HCT116 (cell line): ENCODE measurements at places on chromosomes 5 and 9. TPM values are rescaled to one million over a fixed set of nuclear protein-coding genes. Genes with fewer than 3 reads are reported as not detected.
A peak's percentile ranks its signal among the peaks of the same experiment; 100 is the strongest.

- H3K27me3 ChIP-seq, result peaks cover 11% of the 10 kb centered on the region; the same call in 1 of the 2 replicates
- H3K27ac ChIP-seq, result no peak overlapping the region
- no peak overlapping the region for H3K4me3 ChIP-seq
- H3K36me3 ChIP-seq, result no peaks in the 10 kb centered on the region
- no peak for DNase-seq
Measured at GRCh38 chr5:6480133-6481051, 31.7 kb downstream of the UBE2QL1 start.

DNA sequence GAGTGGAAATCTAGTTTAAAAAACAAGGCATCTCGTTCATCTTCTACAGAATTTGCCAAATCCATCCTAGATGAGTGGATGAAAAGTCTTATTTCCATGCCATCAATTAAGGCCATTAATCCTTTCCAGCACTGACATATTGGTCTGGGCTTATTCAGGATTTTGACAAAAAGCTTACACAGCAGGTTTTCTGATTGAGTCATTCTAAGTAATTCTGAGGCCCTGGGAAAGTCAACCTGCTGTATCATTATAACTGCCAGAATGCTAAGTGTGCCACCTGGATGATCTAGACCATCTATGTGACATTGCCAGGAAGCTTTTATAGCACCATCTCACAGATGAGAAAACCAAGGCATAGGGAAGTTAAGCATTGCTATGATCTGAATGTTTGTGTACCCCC lies 132.1 kb upstream of the MAP3K1 start:
- no peaks in the 10 kb centered on the region for H3K27me3 ChIP-seq
- H3K4me1 ChIP-seq, result no peaks in the 10 kb centered on the region
- no peak overlapping the region for H3K4me3 ChIP-seq
- H3K36me3 ChIP-seq, result no peaks in the 10 kb centered on the region

DNA sequence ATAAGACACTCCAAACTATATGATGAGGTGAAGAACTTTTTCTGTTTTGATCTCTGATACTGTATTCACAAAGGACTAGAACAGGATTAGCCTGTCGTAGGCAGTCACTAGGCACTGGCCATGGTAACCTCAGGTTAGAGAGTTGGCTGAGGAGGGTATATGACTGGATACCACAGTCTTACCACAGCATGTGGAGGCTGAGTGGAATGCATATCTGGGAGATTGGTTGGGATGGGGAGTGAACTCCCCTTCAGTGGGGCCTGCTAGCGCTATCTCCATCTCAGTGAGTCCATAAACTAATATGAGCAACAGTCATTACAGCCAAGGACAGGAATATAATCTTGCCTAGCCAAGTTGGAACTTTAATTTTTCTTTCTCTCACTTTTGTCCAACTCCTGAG lies 339.1 kb downstream of the SPATA31D1 start:
- H3K36me3 ChIP-seq, result no peaks in the 10 kb centered on the region
- H3K4me1 ChIP-seq, result no peaks in the 10 kb centered on the region
- H3K4me3 ChIP-seq, result no peak overlapping the region
- H3K27ac ChIP-seq, result no peak overlapping the region

DNA sequence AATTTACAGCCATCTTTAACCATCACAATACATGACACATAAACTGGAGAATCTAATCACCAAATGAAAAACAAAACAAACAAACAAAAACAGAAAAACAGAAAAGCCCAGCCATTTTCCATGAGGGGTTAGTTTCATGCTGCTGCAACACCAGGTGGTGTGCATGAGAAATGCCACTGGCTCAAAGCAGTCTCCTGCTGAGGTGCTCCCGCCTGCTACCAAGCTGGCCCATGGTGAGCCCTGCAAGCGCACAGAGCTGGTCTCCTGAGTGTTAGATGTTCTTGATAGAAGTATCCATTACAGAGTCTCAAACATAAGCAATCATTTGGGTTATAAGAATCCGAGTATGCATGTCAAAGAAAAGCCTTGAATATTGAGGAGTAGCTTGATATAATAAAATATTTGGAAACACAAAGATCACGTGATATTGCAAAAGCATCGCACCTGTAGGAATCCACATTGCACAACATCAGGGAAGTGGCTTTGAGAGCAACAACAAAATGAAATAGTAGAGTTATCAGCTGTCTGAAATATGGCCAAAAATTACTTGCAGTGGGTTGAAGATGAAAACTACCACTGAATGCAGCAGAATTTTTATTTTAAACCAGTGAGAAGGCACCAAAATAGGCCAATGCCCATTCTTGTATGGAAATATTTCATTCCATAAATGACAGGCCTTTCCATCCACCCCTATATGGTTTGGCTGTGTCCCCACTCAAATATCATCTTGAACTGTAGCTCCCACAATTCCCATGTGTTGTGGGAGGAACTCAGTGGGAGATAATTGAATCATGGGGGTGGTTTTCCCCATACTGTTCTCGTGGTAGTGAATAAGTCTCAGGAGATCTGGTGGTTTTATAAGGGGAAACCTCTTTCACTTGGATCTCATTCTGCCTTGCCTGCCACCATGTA lies 194.8 kb downstream of the SYK start:
- H3K4me1 ChIP-seq, result peaks cover 42% of the 10 kb centered on the region
- H3K27ac ChIP-seq, result no peak overlapping the region
- no peak overlapping the region for H3K4me3 ChIP-seq
- no peak for DNase-seq

- H3K27ac ChIP-seq, result no peak overlapping the region
- no peak overlapping the region for H3K4me3 ChIP-seq
- no peaks in the 10 kb centered on the region for H3K27me3 ChIP-seq
- no peaks in the 10 kb centered on the region for H3K4me1 ChIP-seq
- H3K36me3 ChIP-seq, result no peaks in the 10 kb centered on the region
- DNase-seq, result peak; percentile 38
Measured at GRCh38 chr5:96146675-96147074, 185.0 kb upstream of the ELL2 start.

GRCh38 chr5:127425868-127426267 lies 91.6 kb upstream of the PRRC1 start:
- H3K27ac ChIP-seq, result no peak overlapping the region
- H3K36me3 ChIP-seq, result no peaks in the 10 kb centered on the region
- no peak for DNase-seq
- no peaks in the 10 kb centered on the region for H3K27me3 ChIP-seq
- no peak overlapping the region for H3K4me3 ChIP-seq
- no peaks in the 10 kb centered on the region for H3K4me1 ChIP-seq

- H3K36me3 ChIP-seq, result no peaks in the 10 kb centered on the region
- no peak overlapping the region for H3K27ac ChIP-seq
- peaks cover 2% of the 10 kb centered on the region for H3K4me1 ChIP-seq
- H3K27me3 ChIP-seq, result no peaks in the 10 kb centered on the region
Measured at GRCh38 chr5:74596927-74597326, 43.6 kb downstream of the ENC1 start.

The FAM81B gene
- not detected for total RNA-seq

- H3K36me3 ChIP-seq, result peaks cover 39% of the 10 kb centered on the region
- H3K4me1 ChIP-seq, result 0 out of 2 replicates have a peak, but pooled peaks cover 3% of the 10 kb centered on the region
- H3K27ac ChIP-seq, result no peak overlapping the region
- H3K4me3 ChIP-seq, result no peak overlapping the region
Measured at GRCh38 chr9:133340256-133340655, 4.3 kb upstream of the SURF6 start.

DNA sequence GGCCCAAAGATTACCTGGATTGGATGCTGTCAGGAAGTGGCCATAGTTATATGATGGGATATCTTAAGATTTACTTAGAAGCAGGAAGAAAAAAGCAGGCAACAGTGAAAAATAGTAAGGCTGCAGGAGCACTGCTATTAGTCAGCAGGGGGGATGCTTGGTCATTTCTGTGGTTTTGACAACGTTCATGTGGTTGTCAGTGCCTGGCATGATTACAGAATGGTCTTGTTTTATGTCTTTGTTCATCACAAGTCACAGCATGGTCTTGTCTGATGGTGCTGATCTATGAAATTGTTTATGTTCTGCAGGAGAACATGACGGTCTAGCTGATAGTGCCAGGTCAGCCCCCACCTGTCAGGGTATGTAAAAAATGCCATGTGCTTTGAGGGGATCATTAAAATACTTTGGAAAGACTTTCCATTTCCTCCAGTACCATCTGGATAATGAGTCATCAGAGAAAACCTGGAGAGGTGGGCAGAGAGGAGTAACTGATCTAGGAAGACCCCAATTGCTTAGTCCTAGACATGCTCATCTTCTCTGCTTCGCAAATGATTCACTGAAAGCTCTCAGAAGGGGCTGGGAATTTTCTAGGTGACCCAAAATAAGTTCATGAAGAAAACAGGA lies 48.5 kb downstream of the PLGRKT start:
- H3K27ac ChIP-seq, result no peak overlapping the region
- H3K27me3 ChIP-seq, result no peaks in the 10 kb centered on the region
- H3K4me3 ChIP-seq, result no peak overlapping the region
- H3K36me3 ChIP-seq, result no peaks in the 10 kb centered on the region
- no peak for DNase-seq

The SNX24 gene
- 10.8 TPM for total RNA-seq

GRCh38 chr9:89786655-89787054 lies 181.8 kb downstream of the GADD45G start:
- H3K36me3 ChIP-seq, result no peaks in the 10 kb centered on the region
- no peak overlapping the region for H3K4me3 ChIP-seq
- DNase-seq, result no peak
- H3K27me3 ChIP-seq, result peaks cover 26% of the 10 kb centered on the region
- H3K27ac ChIP-seq, result no peak overlapping the region
- no peaks in the 10 kb centered on the region for H3K4me1 ChIP-seq

DNA sequence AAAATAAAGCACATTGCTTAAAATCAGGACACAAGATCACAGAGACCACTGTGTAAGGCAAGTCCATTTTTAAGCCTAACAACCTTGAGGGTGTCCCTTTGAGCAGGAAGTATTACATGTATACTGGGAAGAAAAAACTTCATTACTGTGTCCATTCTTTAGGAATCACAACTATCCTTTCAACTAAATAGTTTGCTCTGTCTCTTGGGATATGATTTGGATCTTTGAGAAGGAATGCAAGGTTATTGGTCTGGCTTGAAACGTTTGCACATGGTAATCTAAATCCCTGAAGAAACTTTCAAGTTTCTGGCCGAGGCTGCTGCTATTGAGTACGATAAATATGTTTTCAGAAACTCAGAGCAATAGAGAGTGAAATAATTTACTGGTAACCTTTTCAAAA lies 923.0 kb upstream of the SEMA6A start:
- H3K27ac ChIP-seq, result no peak overlapping the region
- H3K27me3 ChIP-seq, result no peaks in the 10 kb centered on the region
- H3K4me3 ChIP-seq, result no peak overlapping the region
- no peaks in the 10 kb centered on the region for H3K36me3 ChIP-seq

- no peak overlapping the region for H3K4me3 ChIP-seq
- no peaks in the 10 kb centered on the region for H3K36me3 ChIP-seq
- H3K27me3 ChIP-seq, result no peaks in the 10 kb centered on the region
Measured at GRCh38 chr9:99753436-99753835, 68.2 kb upstream of the NR4A3 start.

GRCh38 chr9:77856615-77857014 lies 175.0 kb downstream of the GNAQ start:
- H3K4me1 ChIP-seq, result no peaks in the 10 kb centered on the region
- no peaks in the 10 kb centered on the region for H3K27me3 ChIP-seq
- no peak for DNase-seq
- H3K4me3 ChIP-seq, result no peak overlapping the region
- H3K36me3 ChIP-seq, result no peaks in the 10 kb centered on the region

The AGXT2 gene
- total RNA-seq, result not detected

GRCh38 chr9:11356067-11356466 lies 743.3 kb upstream of the PTPRD start:
- no peak overlapping the region for H3K27ac ChIP-seq
- no peaks in the 10 kb centered on the region for H3K36me3 ChIP-seq
- no peak for DNase-seq
